D341Med (cell line): ENCODE measurements at places on chromosomes 4 and X.

DNA sequence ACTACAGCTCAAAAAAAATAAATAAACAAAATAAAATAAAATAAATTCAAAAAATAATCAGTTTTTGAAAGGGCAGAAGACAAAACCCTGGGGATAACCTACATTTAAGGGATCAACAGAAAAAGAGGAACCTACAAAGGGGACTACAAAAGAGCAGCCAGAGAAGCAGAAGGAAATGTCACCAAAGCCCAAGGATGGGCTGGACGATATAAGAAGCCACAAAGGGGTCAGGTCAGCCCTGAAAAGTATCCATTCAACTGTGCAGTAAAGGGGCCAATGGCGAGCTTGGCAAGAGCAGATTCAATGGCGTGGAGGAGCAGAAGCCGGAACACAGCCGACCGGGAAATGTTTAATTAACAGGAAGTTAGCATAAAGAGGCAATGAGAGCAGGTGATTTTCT, 16.9 kb downstream of the ACOT9 start:
- DNase-seq: no peak

- no peak for DNase-seq
Observed at GRCh38 chr4:5927116-5927515, 34.2 kb upstream of the CRMP1 start.

DNA sequence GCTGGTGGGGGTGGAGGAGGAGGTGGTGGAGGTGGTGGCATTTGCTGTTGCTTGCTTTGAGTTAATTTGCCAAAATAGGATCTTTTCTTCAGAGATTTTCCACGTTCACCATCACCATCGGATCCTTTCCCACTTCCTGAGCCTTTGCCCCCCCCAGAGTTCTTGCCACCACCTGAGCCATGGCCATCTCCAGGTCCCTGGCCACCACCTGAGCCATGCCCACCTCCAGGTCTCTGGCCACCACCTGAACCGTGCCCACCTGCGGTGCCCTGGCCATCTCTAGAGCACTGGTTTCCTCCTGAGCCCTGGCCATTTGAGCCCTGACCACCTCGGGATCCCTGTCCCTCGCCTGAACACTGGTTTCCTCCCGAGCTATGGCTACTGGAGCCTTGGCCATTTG, 1.9 kb downstream of the IRS4 start:
- no peak for DNase-seq

GRCh38 chr4:102647117-102647516, 113.7 kb downstream of the MANBA start:
- DNase-seq: no peak

GRCh38 chrX:14050709-14051108, 21.0 kb upstream of the GEMIN8 start:
- no peak for DNase-seq

GRCh38 chr4:153189016-153189801, 15.0 kb upstream of the TRIM2 start:
- DNase-seq: no peak
